ENCODE measurements at places on chromosomes 1 and 21.

DNA sequence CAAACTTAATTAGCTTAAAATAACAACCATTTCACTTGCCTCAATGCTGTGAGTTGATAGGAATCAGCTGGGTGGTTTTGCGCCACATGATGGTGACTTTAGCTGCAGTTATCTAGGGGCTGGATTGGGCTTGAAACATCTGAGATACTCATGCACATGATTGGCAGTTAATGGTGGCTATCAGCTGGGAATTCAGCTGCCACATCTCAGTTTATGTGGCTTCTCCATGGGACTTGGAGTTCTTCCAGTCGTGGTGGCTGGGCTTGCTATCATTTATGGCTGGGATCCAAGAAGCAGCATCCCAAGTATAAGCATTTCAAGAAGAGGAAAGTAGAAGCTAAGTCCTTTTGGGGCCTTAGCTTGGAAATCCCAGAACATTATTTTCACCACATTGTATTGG lies 36.4 kb downstream of the PDC start:
- no peak for DNase-seq

DNA sequence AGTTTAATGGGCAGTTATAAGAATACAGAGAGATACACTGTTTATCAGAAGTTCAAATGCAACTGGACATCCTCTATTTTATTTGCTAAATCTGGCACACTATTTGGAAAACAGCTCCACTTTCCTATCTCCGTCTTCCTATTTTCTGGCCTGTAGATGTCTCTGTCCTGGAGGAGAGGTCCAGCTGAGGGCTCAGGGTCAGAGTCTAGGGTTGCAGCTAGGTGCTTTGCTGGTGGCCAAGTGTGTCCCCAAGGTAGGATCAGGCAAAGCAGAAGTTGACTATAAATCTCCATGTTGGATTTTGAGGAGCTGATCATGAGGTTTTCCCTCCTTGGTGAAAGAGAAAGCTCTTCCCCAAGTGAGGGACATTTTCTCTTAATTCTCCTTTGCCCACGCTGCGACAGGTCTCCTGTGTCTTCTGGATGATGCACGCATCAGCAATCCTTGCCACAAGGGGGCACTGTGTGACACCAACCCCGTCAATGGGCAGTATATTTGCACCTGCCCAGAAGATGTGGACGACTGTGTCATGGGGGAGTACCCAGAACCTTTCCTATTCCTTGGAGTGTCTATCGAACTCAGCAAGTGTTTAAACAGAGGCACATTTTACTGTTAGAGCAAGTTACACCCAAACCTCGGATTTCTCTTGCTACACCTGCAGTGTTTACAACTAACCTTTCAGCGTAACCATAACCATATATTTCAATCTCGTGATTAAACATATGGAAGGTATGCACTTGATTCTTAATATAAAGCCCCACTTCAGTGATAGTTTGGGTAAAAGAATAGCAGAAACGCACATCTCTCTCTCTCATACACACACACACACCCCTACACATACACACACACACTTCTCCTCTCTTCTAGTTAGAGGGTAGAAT lies 10.2 kb downstream of the ADAM30 start:
- DNase-seq = peak; percentile 17

DNA sequence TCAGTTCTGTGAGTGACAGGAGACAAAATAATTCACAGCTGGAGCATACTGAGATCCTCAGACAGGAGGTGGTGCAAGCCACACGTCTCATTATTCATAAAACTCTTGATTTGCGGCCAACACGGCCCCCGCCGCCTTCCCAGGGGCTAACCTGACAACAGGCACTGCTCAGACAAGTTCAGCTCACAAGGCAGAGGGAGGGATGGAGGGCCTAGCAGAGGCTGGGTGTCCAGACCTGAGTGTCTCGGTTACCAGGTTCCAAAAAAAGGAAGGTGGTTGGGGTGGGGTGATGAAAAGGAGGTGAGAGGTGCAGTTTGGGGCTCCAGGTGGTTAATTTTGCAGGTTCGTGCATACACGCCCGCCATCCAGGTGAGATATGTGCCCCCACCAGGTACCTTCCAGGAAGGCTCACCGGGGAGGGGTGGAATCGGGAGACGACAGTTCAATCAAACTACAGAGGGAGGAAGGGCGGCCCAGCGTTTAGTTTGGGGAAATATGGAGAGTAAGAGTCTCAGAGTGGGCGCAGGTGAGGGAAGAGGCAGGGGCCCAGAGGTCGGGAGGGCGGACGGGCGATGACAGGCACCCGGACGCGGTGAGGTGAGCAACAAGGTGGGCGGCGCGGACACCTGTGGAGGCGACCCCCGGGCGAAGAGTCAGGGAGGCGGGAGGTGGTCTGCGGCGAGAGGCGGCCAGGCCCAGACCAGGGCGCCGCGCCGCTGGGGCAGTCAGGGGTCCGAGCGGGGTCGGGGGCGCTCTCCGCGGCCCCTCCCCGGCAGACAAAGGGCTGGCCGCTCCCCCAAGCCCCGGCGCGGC lies 629 bp downstream of the CTNNBIP1 start:
- DNase-seq = peak; percentile 13

GRCh38 chr1:204564835-204565234 lies 48.6 kb downstream of the MDM4 start:
- peak; percentile 63 for DNase-seq

GRCh38 chr1:5975133-5975880 lies 16.9 kb downstream of the NPHP4 start:
- DNase-seq = peak; percentile 20

Measured in stimulated activated naive B cell treated with anti-CD40 and anti-IgM and Interleukin-4, amounts not matched to agents 10 μg/mL and 1 μg/mL and 100 μg/mL, for 72 hours (primary cell).